ENCODE measurements at places on chromosomes 5 and 9.

DNA sequence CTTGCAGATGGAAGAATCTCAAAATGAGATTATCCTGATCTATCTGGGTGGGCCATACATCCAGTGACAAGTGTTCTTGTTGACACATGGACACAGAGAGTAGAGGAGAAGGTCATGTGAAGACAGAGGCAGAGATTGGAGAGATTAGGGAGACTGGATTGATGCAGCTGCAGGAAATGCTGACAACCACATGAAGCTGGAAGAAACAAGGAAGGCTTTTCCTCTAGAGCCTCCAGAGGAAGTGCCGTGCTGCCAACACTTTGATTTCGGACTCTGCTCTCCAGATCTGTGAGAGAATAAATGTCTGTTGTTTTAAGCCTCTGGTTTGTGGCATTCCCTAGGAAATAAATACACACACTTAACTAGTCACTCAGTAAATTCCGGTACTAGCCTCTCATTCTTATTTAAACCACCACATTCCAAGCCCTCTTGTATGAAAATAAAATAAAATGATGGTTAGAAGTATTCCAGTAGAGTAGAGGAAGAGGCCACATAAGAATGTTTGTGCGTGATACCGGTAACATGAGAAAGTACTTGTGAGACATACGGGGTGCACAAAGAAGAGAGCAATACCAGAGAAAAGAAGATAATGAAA is 110.9 kb upstream of the DMAC1 start:
- no peak for DNase-seq

- DNase-seq = no peak
Observed at GRCh38 chr9:37675661-37676060, 24.9 kb downstream of the FRMPD1 start.

GRCh38 chr5:98248949-98249348 is 524.5 kb upstream of the RGMB start:
- no peak for DNase-seq

DNA sequence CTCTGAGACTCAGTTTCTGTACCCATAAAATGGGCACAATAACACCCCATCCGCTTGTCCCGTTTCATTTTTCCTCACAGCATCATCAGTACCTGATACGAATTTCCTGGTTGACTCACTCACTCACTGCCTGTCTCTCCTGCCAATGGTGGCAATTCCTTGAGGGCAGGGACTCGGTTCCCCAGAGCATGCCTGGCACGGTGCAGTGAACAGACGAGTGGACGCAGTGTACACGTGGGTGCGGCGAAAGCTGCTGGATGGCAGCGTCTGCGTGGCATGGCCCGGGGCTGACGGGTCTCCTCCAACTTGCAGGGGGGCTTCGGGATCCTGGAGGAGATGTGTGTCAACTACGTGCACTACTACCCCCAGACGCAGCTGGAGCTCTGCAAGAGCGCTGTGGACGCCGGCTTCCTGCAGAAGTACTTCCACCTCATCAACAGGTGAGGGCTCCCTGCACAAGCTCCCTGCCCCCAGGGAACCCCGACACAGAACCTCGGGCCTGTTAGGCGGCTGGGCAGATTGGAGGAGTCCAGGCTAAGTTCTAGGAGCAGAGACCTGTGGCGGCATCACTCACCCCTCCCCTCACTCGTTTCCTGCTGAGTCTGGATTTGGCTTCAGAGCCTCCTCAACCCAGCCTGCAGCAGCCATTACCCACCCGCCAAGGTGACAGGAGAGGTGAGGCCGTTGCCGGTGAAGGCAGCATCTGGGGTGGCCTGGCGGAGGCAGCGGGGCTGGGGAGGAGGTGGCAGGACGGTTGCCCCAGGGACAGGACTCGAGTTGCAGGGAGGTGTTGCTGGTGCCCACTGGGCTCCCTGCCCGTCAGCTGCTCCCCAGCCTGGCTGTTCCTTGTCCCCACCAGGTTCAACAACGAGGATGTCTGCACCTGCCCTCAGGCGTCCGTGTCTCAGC is 20.3 kb downstream of the DBH start:
- no peak for DNase-seq

DNA sequence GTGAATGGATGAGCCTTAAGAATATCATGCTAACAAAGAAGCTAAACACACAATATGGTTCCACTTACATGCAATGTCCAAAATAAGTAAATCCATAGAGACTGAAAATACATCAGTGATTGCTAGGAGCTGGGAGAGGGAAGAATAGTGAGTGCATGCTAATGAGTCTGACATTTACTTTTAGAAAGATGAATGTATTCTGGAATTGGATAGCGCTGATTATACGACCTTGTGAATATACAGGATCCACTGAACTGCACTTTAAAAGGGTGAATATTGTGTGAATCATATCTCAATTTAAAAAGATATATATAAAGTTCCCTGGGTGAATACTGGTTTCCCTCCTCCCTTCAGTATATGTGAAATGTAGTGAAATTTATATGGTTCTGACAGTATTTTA is 46.2 kb downstream of the LOX start:
- no peak for DNase-seq

DNA sequence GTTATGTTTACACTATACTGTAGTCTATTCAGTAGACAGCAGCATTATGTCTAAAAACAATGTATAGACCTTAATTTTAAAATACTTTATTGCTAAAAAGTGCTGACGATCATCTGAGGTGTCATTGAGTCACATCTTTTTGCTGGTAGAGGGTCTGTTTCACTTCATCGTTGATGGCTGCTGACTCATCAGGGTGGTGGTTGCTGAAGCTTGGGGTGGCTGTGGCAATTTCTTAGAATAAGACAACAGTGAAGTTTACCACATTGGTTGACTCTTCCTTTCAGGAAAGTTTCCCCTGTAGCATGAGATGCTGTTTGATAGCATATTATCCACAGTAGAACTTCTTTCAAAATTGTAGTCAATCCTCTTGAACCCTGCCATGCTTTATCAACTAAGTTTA is 150.3 kb downstream of the FBXL7 start:
- DNase-seq = no peak

DNA sequence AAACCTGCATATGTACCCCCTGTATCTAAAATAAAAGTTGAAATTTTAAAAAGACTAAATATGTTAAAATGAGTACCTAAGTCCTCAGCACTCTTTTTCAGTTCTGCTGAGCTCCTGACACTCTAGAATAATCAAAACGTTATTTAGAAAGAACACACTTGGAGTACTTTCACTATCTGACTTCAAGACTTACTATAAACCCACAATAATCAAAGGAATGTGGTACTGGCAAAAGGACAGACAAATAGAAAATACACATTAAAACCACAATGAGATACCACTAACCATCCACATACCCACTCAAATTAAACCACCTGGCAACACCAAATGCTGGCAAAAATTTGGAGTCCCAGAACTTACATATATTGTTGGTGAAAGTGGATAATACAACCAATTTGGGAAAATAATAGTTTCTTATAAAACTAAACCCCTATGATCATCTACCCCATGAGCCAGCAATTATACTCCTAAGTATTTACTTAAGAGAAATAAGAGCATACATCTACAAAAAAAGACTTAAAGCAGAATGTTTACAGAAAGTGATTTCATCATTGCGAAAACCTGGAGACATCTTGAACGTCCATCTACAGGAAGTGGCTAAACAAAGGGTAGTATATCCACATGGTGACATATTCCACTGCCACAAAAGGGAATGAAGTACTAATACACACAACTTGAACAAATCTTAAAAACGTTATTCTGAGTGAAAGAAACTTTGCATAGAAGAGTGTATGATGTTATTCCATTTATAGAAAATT is 12.8 kb upstream of the PRSS3 start:
- no peak for DNase-seq

DNA sequence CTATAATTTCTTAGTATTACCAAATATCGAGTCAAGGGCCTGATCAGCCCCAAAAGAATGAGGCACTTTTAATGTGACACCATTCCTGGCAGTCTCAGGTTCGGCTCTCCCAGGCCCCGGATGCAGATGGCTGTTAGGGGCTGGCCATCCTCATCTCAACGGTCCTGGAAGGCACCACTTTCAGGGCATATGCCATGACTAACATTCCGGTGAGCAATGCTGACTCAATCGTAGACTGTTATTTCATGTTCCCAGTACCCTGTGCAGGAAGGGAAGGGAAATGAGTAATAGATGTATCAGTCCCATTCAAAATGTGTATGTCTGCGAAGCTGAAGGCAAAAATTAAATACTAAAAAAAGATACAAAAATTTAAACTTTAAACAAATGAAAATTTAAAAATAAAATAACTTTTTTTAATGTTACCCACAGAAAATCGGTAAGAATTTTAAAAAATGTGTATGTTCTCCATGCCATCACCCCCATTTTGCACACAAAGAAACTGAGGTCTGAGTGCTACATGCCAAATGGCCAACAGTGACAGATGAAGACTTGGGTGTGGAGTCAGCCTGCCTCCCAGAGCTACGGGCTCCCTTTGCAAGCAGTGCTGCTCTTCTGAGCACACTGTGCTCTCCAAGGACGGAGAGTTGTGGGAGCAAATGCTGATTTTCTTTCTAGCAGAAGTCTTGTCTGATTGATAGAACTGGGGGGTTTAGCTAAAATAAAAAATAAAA is 79.0 kb downstream of the GLDC start:
- DNase-seq = no peak

GRCh38 chr5:51500-51823 is 40.5 kb upstream of the PLEKHG4B start:
- DNase-seq = no peak

DNA sequence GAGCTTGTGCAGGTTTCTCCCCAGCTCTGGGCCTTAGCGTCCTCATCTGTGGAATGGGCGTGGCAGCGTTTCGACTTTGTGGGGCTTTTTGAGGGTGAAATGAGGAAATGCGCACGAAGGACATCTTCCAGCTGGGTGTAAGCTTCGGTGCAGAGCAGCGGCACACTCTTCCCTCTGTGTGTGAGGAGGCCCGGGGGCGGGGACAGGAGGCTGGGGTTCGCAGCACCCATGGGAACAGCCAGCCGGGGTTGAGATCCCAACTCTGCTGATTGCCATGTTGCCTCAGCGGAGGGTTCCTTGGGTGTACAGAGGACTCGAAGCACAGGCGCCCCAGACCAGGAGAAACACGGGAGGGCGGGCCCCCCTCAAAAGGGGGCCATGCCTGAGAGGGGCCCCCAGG is 265.6 kb downstream of the NSG2 start:
- no peak for DNase-seq

DNA sequence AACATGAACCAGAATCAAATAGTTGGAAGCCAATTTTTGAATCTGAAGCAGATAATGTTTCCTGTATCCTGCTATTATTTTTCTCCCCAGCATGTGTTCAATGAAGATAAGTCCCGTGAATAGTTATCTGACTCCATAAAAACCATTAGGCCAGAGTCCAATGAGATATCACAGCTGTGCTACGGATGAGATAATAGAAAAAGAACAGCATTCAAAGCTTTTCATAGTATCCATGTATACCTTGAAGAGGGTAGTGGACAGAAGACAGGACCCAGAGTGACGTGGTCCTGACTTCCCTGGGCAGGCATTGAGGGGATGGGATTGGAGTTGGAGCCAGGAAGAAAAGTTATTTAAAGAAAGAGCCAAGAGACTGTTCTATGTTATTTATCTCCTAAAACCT is 50.7 kb upstream of the C6 start:
- DNase-seq = no peak

- no peak for DNase-seq
Observed at GRCh38 chr5:61463596-61463995, 131.5 kb downstream of the ZSWIM6 start.

GRCh38 chr9:114273461-114273881 is 49.4 kb upstream of the ORM1 start:
- no peak for DNase-seq

- no peak for DNase-seq
Observed at GRCh38 chr5:94314460-94315131, 303.8 kb downstream of the KIAA0825 start.

DNA sequence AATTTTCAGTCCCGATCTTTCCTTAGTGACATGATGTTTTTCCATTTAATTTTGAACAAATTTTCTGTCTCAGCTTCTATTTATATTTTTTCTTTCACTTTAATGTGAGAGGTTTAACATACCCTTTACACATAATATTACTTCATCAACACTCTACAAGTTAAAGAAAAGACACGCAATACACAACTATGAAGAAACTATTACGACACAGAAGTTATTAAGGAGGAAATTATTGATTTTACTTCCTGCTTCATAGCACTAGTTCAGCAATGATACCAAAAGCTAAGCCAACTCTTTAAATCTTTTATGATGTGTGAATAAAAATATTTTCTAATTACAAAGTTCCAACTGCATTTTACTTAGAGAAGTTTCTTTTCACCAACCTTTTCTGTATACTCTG is 432.3 kb upstream of the DAB2 start:
- no peak for DNase-seq

GRCh38 chr5:83817591-83817990 is 96.9 kb upstream of the HAPLN1 start:
- no peak for DNase-seq

GRCh38 chr9:125241863-125242739 is 958 bp upstream of the HSPA5 start:
- DNase-seq = no peak

DNA sequence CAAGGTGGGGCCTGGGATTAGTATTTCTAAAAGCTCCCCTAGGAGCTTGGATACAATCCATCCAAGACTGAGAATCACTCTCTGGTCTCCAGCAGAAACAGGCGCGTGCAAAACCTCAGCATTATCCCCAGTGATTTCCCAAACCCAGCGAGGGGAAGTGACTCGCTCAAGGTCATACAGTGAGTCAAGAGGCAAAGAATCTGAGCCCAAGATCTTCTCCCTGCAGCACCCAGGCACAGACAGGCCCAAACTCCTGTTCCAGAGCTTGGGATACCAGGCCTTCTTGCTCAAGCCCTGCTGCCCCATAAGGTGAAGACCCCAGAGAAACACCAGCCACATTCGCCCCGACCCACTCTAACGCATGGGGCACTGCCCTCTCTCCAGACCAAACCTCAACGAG is 33.2 kb downstream of the SHB start:
- no peak for DNase-seq

GRCh38 chr5:131991593-131992324 is 19.7 kb downstream of the ACSL6 start:
- DNase-seq = no peak

GRCh38 chr9:115200711-115201505 is 83.0 kb upstream of the TNC start:
- DNase-seq = no peak

DNA sequence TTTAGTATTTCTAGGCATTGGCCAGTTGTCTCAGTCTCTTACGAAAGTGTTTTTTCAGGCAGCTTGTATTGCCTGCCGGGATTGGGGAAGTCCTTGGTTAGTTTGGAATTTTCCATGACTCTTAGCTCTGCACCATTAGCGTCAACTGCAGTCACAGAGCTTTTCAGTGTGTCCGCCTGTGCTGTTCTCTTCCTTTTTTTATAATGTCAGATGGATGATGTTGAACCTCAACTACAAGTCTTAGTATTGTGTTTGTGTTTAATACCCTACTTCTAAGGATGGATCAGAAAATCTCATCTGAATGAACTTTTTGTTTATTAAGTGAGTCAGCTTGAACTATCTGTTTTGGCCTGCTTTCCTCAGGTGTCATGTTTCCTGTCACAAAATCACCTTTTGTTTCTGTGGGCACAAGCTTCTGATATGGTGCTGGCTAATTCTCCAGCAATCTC is 33.1 kb downstream of the ATP6V0E1 start:
- no peak for DNase-seq

GRCh38 chr5:29001666-29002065 is 1963.3 kb upstream of the CDH9 start:
- DNase-seq = no peak

- no peak for DNase-seq
Observed at GRCh38 chr5:8457187-8458037, 588.5 kb downstream of the MTRR start.
